ENCODE measurements at places on chromosomes 2 and 18.

GRCh38 chr18:51862051-51862715 is 477.8 kb upstream of the DCC start:
- DNase-seq = no peak

- no peak for DNase-seq
These were observed 52.0 kb downstream of the SLC4A5 start for GRCh38 chr2:74291218-74291544.

DNA sequence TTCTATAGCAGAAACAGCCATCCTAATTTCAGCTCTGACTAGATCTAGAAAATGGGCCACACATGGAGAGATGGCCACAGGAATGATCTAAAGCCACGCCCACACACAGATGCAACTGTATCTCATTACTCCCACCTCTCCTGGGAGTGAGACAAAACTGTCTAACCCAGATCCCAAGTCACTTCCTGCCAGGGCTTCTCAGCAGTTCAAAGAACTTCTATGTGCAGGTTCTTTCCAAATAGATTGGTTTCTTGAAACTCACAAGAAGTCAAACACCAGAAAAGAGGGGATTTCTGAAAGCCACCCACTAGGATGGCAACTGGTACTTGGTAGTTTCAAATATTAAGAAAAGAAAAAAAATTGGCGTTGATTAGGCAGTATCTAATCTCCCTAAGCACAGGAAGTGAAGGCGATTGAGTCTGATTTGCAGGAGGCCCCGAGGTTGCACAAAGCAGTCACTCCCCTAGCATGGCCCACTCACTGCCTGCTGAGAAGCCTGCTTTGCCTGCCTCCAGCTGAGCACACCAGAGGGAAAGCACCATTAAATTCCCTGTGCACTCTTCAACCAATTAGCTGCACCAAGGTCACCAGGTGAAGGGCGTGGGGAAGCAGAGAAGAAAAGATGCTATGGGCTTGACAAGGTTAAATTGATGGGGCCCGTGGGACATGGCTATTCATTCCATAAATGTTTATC is 51.1 kb downstream of the PAPOLG start:
- no peak for DNase-seq

- DNase-seq = no peak
These were observed 123.8 kb upstream of the ID2 start for GRCh38 chr2:8558096-8558495.

GRCh38 chr18:22488554-22488953 is 70.8 kb upstream of the CTAGE1 start:
- DNase-seq = no peak

DNA sequence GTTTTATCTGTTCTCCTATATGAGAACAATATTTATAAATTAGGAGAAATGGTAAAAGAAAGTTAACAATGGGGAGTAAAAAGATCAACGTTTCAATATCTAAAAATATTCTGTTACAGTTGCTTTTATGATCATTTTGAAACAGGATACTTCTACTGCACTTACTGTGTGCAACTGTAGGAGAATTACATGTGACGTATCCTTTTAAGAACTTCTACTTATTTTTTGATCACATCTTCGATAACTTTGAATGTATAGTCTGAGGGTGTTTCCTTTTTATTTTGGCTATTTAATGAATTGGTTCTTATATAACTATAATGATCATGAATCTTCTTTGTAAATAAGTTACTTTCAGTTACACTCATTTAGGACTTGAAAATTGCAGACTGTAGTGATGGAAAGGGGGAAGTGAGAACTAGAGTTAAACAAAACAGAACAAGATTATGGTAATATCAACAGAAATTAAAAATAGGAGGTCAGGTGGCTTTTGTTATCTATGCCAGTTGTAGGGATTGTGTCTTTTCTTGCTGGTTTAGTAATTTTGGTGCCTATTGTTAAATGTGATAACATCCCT is 109.9 kb downstream of the MSTN start:
- no peak for DNase-seq

- no peak for DNase-seq
These were observed 20.4 kb downstream of the CMPK2 start for GRCh38 chr2:6845312-6845711.

- no peak for DNase-seq
These were observed 13.8 kb downstream of the GALR1 start for GRCh38 chr18:77263466-77263763.

GRCh38 chr2:39734445-39734844 is 44.6 kb downstream of the THUMPD2 start:
- no peak for DNase-seq

DNA sequence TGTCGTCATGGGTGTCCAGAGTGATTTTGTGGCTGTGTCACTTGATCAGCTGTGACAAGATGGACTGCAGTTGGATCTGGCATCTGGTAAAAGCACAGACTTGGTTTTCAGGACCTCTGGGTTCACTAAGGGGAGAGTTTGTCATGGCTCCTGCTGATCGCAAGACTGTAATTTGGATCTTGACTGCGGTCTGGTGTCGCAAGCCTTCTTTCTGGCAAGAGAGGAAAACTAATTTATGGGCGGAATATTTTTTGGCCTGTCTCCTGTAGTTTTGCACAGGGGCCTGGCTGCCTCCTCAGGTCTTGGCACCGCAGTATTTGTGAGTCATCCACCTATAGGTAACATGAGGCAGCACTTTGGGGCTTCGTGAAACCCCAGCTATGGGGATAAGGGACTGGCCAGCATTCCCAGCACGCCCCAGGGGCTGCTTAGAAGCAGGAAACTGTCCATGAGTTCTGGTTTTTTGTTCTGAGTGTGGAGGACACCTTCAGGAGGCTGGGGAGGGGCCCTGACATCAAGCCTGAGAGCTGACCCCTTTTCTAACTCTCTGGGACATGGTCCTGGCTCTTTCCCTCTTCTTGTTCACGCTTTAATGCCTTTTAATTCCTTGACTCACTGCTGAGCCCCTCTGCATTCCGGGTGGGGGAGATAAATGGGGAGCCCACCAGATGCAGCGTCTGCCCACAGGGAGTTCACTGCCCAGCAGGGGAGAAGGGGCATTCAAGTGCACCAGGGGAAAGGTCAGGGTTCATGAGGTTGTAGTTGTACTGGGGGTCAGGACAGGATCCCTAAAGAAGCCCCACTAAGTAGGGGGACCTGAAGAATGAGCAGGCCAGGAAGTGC is 12.2 kb downstream of the SH3BP4 start:
- no peak for DNase-seq

- DNase-seq = no peak
These were observed 19.7 kb upstream of the PPM1B start for GRCh38 chr2:44148999-44149398.

DNA sequence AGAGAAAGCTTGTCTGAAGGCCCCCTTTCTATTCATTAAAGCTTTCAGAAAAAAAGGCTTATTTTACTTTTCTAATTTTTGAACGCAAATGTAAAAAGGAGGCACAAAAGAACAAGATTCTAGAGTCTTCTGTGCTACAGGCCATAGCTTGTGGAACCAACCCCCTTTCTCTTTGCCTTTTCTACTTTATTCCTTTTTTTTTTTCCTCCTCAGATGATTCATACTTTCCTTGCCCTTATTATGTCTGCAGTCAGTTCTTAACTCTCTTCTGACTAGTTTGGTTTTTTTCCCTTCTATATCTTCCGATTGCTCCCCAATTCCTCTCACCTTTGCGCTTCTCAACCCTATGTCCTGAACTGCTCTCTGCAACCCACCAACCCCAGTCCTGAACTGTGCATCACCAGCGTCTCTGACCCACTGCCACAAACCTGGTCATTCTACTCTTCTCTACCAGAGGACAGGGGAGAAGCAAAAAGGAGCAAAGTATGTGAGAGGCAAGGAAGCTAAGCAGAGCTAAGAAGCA is 56.9 kb upstream of the WIPF1 start:
- DNase-seq = no peak

- no peak for DNase-seq
These were observed 102.6 kb downstream of the VSNL1 start for GRCh38 chr2:17643031-17643615.

DNA sequence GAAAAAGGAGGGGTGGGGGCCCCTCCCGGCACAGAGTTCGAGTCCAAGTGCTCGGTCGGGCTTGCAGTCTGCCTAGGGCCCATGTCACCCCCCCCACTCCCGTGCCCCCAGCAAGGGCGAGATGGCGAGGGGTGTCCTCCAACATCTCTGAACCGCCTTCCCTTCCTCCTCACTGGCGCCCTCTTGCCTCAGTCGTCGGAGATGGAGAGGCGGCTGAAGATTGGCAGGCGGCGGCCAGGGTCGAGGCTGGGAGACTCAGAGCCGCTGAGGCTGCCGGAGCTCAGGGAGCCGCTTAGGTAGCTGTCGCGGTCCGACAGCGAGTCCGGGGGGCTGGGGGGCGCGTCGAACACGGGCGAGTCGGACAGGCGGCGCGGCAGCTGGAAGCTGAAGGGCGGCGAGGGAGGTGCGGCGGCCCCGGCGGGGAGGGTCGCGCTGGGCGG is 2.3 kb downstream of the ZFP36L2 start:
- peak; percentile 65 for DNase-seq

- no peak for DNase-seq
These were observed 16.8 kb upstream of the CUL3 start for GRCh38 chr2:224601923-224602322.

- DNase-seq = no peak
These were observed 78.5 kb upstream of the PTPRM start for GRCh38 chr18:7488571-7488970.

- DNase-seq = no peak
These were observed 12.8 kb downstream of the ATP8B1 start for GRCh38 chr18:57790316-57790715.

DNA sequence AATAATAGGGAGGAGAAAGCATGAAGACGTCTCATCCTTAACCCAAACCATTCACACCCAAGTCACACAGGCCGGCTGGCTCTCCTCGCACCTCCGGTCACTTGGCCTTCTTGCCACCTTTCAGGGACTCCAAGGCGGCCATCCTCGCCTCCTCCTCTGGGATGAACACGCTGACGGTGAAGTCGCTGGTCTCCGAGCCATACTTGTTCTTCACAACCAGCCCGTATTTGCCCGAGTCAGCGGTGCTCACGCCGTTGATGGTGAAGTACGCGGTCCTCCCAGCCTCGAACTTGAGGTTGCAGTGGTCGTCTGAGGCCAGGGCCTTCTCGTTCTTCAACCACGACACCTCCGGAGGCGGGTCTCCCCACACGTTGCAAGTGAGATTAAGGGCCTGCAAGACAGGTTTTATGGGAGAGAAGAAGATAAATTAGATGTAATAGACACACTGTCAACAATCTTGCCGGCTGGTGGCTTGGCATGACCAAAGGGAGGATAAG is 54.3 kb upstream of the LPIN2 start:
- DNase-seq = no peak

- no peak for DNase-seq
These were observed 48.7 kb downstream of the DTNB start for GRCh38 chr2:25624635-25625034.

GRCh38 chr18:13441736-13442135 is 223.2 kb downstream of the LDLRAD4 start:
- no peak for DNase-seq

- peak; percentile 25 for DNase-seq
These were observed 662 bp downstream of the ACVR2A start for GRCh38 chr2:147845411-147845971.

DNA sequence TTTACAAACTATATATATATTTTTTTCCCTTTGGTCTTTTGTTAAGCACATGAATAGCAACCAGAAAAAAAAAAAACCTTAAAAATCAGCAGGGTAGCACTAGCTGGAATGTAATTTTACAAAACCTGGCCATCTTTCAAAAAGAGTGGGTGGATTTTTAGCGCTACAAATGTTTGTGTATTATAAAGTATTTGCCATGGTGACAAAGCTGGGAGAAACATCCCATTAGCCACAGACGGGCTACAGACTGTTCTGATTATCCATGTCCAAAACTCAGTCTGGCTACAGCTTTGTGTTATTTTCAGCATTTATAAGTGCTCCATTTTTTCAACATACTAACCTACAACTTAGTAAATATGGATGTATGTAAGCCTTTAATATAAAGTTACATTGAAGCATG is 249.5 kb upstream of the TANK start:
- DNase-seq = no peak

DNA sequence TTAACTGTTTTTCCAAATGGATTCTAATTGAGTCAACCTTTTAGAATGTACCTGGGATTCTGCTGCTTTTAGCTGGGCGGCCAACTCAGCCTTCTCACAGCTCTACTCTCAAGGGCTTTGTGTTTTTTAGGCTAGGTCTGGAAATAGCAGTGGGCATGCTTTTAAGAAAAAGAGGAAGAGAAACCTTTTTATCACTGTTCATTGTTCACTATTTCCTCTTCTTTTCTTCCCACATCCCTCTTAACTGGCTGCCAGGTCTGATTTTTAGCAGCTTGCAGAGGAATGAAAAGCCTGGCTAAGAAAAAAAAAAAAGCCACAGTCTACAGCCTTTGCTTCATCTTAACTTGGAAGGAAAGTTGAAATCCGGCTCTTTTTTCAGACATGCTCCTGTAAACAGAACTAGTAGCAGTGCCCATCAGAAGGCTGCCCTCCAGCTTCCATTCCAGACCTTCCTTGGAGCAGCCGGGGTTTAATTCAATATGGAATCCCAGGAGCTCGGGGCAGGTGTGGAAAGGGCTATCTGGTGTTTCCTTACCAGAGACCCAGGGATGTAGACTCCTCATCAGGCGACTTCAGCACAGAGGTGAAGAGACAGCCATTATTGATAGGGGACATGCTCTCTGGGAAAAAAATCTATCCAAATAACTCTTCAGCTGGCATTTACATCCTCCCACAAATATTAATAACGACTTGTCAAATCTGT is 230.7 kb downstream of the MYO3B start:
- no peak for DNase-seq

DNA sequence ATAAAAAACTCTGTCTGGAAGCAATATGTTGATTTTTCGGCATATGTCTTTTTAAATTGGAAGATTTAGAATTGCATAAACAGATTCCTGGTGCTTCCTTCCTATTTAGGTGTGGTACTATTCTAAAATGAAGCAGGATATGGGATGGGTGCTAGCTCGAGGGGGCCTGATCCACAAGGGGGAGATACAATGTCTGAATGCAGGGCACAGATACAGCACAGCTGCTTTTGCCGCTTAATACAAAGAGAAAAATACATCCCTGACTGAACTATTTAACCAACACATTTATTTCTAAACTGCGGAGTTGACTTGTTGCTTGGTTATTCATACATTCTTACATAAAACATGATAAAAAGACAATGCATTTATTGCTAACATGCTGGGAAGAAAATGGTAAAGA is 169.1 kb downstream of the TMEFF2 start:
- DNase-seq = no peak

DNA sequence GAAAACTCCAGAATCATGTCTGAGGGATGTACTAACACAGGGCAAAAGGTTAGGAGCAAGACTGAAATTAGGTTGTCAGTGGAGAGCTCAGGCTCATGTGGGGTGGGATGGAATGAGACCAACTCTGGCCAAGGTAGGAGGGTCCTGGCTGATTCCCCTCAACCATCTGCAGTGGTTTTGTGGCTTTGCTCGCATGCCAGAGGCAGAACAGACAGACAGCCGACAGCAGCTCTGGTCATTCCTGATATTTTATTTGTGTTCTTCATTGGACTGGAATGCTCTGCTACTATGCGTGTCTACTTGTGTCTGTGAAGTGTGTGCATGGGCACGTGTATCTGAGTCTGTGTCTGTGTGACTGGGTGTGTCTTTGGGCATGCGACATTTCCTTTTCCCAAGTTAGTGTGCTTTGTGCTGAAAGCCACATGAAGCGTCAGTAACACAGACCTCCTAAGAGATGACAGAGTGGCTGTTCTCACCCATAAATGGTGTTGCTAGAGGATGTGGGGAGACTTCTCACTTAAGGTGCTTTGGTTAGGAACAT is 239.5 kb downstream of the CNTNAP5 start:
- DNase-seq = no peak
